SK-N-DZ (cell line): ENCODE measurements at places on chromosomes 7 and 10.

DNA sequence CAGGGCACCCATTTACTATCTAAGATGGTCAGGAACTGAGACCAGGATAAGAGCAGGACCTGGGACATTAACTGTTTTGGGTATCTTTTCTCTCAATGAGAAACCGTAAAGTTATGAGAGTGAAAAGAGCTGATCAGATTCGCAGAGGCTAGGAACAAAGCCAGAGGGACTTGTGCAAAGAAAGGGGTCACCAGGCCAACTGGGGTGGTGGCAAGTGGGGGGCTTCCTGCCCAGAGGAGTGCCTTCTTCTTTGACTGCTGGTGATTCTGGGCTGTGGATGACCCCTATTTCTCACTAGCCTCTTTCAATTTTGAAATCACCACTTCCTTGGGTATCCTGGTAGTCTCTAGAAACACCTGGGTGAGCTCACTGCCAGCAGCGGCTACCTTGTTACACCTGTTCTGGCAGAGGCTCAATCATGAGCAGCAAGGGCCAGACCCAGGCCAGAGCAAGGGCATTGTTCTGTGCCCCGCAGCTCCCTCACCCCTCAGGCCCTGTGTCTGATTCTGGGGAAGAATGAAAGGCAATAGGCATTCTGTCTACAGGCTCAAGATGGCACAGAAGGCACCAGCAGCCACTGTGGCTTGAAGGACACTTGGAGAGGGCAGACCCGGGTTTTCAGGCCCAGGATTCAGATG is 999 bp downstream of the SFTPD start:
- DNase-seq = no peak

DNA sequence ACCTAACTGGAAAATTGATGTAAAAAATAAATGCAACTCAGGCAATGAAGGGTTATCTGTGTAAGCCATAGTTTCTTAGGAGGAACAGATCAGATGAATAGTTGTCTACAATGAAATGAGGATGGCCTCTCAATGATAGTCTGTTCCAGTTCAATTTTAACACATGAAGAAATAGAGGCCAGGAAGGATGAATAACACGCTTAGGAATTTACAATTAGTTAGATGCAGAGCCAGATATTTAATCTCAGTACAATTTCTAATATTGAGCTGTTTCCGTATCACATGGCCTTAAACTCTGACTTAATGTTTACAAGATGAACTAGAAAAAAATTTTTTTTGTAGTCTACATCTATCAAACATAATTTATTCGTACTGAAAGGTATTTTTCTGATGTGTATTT is 176.6 kb downstream of the GALNT11 start:
- no peak for DNase-seq

GRCh38 chr10:80202934-80203834 is 2.2 kb downstream of the ANXA11 start:
- DNase-seq = no peak

GRCh38 chr10:76049581-76050290 is 618.3 kb downstream of the LRMDA start:
- no peak for DNase-seq

GRCh38 chr7:2809903-2810625 is 34.0 kb downstream of the GNA12 start:
- no peak for DNase-seq

DNA sequence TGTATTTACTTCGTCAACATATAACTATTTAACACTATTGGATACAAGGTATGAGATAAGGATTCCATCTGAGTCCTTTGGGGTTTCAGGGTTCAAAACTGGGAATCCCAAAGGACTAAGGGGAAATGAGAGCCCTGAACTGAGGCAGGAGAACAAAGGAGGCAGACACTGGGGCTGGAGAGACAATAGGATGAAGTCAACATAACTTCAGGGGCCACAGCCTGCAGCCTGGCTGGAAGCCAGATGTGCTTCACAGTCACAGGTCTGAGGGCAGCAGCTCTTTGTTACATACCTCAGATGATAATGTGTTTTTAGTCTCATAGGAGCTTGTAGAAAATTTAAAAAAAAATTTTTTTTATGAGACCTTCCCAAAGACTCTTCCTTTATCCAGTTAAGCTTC is 73.3 kb downstream of the NRF1 start:
- DNase-seq = no peak

DNA sequence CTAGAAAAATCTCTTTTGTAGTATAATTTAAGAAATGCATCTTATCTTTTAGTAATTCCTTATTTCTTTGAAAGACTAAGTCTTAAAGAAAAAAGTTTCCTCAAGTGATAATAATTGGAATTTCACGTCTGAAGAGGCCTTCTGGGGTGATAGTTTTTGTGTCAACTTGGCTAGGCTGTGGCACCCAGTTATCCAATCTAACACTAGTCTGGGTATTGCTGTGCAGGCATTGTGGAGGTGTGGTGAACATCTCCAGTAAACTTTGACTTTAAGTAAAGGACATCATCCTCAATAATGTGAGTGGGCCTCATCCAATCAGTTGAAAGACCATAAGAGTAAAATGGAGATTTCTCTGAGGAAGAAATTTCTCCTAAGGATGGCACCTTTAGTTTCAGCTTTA is 2.3 kb upstream of the TUBAL3 start:
- DNase-seq = no peak

DNA sequence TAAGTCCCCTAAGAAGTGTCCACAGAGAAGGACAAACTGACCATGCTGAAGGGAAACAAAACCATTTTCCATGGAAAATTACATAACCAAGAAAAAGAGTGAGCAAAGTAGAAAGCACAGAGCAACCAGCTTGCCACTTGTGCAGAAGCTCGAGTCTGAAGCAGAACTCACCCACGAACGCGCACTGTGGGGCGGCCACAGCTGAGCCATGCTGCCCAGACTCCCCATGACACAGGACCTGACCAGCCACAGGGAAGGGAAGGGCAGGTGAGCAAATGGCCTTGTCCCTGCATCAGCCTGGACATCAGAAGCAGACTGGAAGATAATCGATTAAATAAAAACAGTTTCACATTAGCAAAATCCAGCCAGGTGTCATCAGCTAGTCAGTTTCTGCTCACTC is 95.7 kb downstream of the TCERG1L start:
- DNase-seq = no peak
